MCF 10A (cell line): ENCODE measurements at places on chromosomes 1 and 21.
A peak's percentile ranks its signal among the peaks of the same experiment; 100 is the strongest.

- H3K36me3 ChIP-seq: no peaks in the 10 kb centered on the region
- peak overlapping the region; percentile 83 for H3K27ac ChIP-seq
Observed at GRCh38 chr1:2212532-2213491, 15.3 kb upstream of the SKI start.

GRCh38 chr1:232201024-232201423 lies 428.9 kb downstream of the SIPA1L2 start:
- H3K27me3 ChIP-seq: no peaks in the 10 kb centered on the region
- no peak overlapping the region for H3K4me3 ChIP-seq
- no peaks in the 10 kb centered on the region for H3K4me1 ChIP-seq
- H3K27ac ChIP-seq: no peak overlapping the region

- no peaks in the 10 kb centered on the region for H3K36me3 ChIP-seq
- no peaks in the 10 kb centered on the region for H3K27me3 ChIP-seq
- DNase-seq: peak; percentile 76
- H3K4me3 ChIP-seq: peak overlapping the region; percentile 12
Observed at GRCh38 chr1:26126321-26127084, 14.9 kb downstream of the PDIK1L start.

GRCh38 chr1:117049857-117050256 lies 10.3 kb upstream of the TTF2 start:
- H3K27me3 ChIP-seq: no peaks in the 10 kb centered on the region
- H3K36me3 ChIP-seq: peaks cover 4% of the 10 kb centered on the region
- H3K4me3 ChIP-seq: no peak overlapping the region
- DNase-seq: no peak
- H3K27ac ChIP-seq: no peak overlapping the region

DNA sequence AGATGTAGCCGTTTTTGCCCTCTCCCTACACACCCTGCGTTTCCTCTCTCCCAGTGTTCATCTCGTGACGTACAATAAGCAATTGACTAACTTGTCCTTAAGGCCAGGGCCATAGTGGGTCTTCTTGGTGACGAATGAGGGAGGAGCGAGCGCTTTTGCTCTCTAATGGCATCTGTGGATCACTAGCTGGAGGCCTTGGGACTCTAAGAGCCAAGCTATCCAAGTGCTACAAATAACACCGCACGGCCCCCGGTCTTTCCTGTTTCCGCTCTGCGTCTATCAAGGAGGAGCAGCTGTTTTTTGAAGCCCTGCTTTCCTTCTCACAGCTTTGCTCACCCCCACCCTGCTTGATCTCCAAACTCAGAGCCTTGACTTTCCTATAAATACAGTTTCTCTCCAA lies 25.2 kb downstream of the EVA1C start:
- peaks cover 11% of the 10 kb centered on the region for H3K36me3 ChIP-seq
- no peak for DNase-seq
- no peak overlapping the region for H3K4me3 ChIP-seq
- H3K4me1 ChIP-seq: peaks cover 10% of the 10 kb centered on the region
- H3K27ac ChIP-seq: no peak overlapping the region

DNA sequence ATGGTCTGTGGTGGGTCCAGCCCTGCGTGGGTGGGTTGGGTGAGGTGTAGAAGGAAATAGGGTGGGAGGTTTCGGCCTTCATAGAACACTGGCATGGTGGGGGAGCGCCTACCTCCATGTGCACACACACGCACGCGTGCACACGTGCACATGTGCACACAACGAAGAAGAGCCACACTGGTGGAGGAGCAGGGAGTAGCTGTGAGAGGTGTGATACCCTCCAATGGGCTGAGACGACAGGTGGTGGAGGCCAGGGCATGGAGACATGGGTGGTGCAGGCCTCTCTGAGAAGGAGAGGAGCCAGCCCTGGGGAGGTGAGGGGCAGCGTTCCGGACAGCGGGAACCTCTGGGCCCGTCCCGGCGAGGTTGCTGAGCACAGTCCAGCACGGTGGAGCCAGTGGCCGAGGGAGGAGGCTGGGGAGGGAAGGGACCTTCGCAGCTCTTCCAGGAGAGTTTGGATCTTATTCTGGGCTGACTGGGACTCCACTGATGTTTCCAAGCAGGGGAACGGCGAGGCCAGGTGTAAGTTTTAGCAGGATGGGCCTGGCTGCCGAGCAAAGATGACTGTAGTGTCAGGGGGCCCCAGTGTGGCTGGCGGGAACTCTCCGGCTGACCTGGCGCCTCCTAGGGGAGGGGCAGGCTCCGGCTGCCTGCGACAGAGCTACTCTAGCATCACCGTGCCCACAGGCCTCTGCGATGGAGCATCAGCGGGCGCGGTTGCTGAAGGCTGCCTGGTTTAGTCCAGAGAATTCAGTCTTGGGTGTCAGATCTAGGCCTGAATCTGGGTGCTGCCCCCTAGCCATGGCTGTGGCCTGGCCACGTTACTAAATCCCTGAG lies 107.2 kb downstream of the ARHGEF10L start:
- H3K4me1 ChIP-seq: no peaks in the 10 kb centered on the region
- no peak overlapping the region for H3K27ac ChIP-seq
- DNase-seq: no peak
- H3K27me3 ChIP-seq: no peaks in the 10 kb centered on the region
- H3K36me3 ChIP-seq: peaks cover 10% of the 10 kb centered on the region
- H3K4me3 ChIP-seq: no peak overlapping the region

DNA sequence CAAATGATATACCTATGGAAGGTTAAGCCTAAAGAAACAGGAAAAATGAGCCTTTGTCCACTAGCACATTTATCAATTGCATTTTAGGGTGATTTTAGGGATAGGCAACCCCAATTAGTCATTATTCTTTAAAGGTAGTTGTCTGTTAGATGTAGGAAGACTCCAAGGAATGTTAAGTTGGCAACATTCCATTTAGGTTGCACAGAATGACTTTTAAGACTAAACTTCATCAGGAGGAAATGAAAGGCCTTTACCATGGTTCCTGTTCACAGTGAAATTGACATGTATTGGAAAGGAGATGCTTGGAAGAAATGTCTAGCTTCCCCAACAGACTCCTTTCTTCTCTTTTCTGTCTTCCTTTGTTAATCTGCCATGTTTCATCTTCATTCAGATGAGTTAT lies 1.6 kb upstream of the APOBEC4 start:
- no peak overlapping the region for H3K27ac ChIP-seq
- no peak overlapping the region for H3K4me3 ChIP-seq
- no peaks in the 10 kb centered on the region for H3K27me3 ChIP-seq
- H3K36me3 ChIP-seq: no peaks in the 10 kb centered on the region
- peaks cover 19% of the 10 kb centered on the region for H3K4me1 ChIP-seq

- H3K4me1 ChIP-seq: peaks cover 19% of the 10 kb centered on the region
- no peak overlapping the region for H3K27ac ChIP-seq
Observed at GRCh38 chr1:232764458-232765251, 40.6 kb upstream of the MAP10 start.

- H3K4me3 ChIP-seq: no peak overlapping the region
- no peaks in the 10 kb centered on the region for H3K27me3 ChIP-seq
- no peak for DNase-seq
- no peaks in the 10 kb centered on the region for H3K4me1 ChIP-seq
Observed at GRCh38 chr1:31880957-31881687, 57.0 kb downstream of the PTP4A2 start.

GRCh38 chr1:78178816-78179215 lies 133.1 kb downstream of the GIPC2 start:
- DNase-seq: no peak
- H3K4me1 ChIP-seq: peaks cover 6% of the 10 kb centered on the region
- H3K36me3 ChIP-seq: no peaks in the 10 kb centered on the region
